Posterior vena cava (tissue), 2 donors: ENCODE measurements at places on chromosomes 1 and 21. TPM values are rescaled to one million over a fixed set of nuclear protein-coding genes. Genes with fewer than 3 reads are reported as not detected.

DNA sequence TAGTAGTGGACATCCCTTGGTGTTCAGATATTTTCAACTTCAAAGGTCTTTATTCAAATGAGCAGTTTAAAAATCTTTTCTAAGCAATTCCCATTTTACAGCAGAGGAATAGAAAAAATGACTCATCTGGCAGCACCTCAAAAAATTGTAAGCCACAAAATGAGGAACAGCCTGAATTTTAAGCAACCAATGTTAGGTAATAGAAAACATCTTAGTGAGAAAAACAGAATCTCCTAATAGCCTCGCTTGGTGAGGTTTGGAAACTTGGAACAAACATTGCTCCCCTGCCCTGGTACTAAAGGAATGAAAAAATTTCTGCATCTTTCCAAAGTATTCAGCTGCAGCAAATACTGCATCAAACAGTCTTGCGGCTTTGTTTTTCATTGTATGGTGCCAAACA is 264.4 kb downstream of the NTNG1 start:
- DNase-seq, result no peak

- peak; percentile 12 for DNase-seq
These were observed 464.2 kb downstream of the PTPRU start for GRCh38 chr1:29700491-29700890.

GRCh38 chr21:26117324-26117971 is 53.1 kb downstream of the APP start:
- no peak for DNase-seq

GRCh38 chr1:111727056-111727455 is 12.1 kb downstream of the INKA2 start:
- peak; percentile 76 for DNase-seq

GRCh38 chr1:172993640-172994039 is 57.1 kb downstream of the TNFSF18 start:
- no peak for DNase-seq

- DNase-seq, result peak; percentile 86
These were observed 407 bp downstream of the GALNT2 start for GRCh38 chr1:230067419-230067870.

DNA sequence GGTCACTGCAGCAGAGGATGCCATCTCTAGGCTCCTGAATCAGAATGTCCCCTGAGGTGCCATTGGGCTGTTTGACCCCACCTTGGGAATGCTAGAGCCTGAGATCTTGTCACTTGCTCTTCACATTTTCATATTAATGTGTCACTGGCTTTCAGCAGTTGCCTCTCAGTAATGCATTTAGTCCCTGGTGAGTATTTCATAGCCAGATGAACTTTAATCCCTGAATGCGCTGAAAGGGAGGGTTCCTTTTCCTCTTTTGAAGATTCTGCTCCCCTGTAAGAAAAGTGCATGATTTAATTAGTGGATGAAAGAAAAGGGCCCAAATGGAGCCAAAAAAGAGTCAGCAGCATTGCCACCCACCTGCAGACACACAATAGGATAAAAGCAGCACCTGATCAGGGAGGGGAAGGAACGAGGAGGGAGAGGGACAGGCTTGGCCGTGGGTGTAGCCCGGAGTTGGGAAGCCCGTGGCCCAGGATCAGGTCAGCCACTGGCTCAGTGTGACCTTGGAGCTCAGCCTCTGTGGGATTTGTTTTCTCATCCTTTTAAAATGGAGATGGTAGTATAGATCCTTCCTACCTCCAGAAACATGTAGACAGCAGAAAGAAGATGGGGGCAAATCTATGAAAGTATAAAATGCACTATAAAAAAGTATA is 31.1 kb downstream of the ROR1 start:
- no peak for DNase-seq

DNA sequence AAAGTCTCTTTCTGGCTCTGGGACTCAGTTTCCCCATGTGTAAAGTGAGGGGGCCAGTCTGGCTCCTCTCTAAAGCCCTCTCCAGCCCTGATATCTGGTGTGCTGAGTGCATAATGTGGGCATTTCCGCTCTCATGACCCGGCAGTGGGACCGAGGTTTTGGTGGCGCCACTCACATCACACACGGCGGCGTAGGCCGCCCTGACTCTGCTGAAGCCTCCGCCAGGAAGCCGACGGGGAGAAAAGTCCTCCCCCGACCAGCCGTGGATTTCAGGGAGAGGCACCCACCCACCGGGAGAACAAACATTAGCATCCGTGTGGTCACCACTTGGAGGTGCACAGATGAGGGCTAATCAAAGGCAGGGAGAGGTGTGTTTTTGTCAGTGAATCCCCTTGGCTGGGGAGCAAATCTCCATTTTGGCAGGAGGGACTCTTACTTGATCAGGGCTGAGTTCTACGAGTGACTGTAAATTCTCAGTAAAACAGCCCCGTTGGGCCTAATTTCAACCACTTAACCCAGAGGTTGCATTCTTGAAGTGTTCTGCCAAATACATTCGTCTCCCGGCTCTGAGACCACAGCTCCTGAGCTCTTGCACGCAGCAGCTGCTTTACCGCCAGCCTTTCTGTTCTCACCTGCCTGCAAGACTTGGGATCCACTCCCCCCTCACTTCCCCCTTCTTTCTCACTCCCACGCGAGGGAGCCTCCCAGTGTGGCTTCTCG is 118.2 kb downstream of the FOXD2 start:
- no peak for DNase-seq

GRCh38 chr1:231803353-231803752 is 176.8 kb downstream of the DISC1 start:
- DNase-seq, result no peak

GRCh38 chr1:206851341-206852010 is 13.9 kb upstream of the IL20 start:
- DNase-seq, result no peak

GRCh38 chr1:67651031-67651430 is 34.0 kb upstream of the GADD45A start:
- no peak for DNase-seq

GRCh38 chr21:25809013-25809412 is 74.2 kb downstream of the GABPA start:
- DNase-seq, result no peak

DNA sequence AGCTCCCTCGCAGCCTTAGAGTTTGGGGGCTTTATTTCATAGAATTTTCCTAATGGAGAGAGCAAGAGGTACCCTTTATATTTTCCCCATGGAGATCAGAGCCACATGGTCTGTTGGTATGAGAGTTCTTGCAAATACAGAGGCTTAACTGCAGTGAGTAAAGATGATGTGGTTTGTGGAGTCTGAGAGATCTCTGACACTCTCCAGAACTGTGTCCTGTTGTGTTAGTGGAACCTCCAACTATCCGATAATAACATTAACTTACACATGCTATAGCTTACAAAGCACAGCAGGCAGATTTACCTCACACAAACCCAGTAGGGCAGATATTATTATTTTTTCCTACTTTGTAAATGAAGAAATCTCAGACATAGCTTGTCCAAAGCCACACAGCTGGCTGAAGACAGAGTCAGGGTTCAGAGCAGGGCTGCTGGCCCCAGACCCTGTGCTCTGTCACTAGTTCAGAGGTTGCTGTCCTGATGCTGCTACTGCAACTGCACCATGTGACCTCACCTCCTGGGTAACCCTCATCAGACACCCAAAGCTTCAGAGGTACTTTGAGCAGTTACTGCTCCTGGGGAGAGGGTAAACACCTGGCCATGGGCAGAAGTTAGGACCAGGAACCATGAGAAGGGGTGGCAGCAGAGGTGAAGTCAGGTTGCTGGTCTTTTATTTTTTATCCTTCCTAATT is 384.8 kb upstream of the PROX1 start:
- no peak for DNase-seq

- DNase-seq, result no peak
These were observed 11.6 kb upstream of the AKR7A3 start for GRCh38 chr1:19300211-19300610.

DNA sequence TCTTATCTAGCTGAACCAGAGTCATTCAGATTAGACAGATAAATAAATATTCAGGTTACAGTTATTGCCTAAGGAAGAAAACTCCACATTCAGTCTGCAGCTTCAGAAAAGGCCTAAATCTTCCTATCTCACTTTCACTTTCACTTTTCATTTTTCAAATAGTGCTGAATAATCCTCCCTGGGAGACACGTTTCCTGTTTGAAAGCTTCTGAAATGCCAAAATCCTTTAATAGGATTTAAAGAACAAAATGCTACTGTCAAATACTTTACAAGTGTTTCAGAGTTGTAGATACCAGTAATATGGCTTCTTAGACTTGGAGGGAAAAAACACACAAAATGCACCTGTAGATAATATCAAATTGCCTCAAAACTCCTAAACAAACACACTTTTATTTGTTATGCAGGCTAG is 3.9 kb downstream of the PSMB2 start:
- no peak for DNase-seq

GRCh38 chr1:248702714-248703113 is at the start of gene OR14I1:
OR14I1 (minus strand) TSS chr1:248702766.
- no peak for DNase-seq

DNA sequence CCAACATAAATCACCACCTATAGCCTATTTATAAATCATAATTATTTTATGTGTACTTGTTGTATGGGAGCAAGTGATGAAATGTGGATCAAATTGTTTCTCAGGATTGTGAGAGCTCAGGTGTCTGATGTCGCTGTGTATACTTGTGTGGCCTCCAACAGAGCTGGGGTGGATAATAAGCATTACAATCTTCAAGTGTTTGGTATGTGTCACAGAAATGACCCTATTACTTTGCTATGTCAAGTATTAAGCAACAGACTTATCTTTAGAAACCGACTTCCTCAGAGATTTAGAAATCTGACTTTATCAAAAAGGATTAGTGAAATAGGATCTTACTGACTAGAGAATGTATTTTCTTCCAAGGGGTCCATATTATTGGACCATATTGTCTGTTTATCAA is 280.9 kb downstream of the TPR start:
- DNase-seq, result no peak

DNA sequence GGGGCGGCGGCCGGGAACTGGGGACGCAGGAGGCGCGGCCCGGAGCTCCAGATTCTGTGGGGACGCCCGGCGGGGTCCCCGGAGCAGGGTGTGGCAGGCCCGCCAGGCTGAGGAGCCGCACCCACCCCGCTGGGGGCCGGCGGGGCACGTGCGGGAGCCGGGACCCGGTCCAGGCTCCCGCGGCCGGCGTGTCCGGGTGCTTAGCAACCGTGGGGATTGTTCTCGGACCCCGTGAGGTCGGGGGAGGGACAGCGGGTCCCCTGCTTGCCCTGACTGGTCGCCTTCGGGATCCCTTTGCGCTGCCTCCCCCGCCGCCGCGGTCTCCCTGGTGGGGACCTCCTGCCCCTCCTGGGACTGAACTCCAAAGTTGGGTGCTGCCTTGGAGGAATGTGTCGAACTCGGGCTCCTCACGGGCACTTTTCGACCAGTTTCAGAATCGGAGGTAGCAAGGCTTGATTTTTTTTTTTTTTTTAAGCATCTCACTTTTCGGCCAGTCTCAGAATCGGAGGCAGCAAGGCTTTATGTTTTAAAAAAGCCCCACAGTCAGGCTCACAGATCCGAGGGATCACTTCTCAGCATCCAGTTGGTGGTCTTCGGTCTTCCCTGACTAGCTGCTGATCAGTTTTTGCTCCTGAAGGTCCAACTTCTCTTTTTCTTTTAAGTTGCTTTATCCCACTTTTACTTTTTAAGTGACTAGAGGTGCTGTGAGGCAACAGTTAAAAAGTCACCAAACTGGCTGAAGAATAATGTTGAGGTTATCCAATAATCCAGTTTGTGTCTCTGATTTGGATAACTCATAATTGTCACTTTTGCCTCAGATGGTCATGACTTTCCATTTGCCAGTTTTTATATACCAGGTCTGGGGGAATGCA is 648 bp downstream of the FAM76A start:
- DNase-seq, result peak; percentile 86

DNA sequence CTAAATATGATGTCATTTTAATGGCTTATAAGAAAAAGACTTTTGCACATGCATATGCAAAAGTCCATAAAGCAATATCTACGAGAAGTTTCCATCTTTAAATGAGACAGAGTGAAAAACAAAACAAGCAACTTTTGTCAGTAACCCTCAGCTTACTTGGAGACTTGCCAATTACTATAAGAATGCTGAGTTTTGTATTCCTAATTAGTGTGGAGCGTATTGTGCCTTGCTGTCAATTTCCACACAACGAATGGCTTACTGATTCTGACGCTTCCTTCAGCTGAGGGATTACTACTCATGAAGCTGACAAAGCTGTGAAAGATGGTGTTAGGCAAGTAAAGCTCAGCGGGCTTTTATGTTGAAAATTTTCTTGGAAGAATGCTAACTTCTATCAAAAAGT is 440.4 kb upstream of the ADAMTS5 start:
- no peak for DNase-seq

DNA sequence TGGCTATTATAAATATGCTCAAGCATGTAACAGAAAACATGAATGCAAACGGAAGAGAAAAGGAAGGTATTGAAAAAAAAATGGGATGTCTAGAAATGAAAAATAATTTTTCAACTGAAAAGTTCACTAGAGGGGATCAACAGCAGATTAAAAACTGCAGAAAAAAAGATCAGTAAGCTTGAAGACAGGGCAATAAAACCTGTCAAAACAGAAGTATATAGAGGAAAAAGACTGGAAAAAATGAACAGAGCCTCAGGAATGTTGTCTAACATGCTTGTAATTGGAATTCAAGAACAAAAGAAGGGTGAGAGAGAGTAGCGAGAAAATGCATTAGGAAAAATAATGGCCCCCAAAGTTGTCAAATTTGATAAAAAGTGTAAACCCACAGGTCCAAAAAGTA is 29.6 kb downstream of the CRYAA start:
- DNase-seq, result no peak

DNA sequence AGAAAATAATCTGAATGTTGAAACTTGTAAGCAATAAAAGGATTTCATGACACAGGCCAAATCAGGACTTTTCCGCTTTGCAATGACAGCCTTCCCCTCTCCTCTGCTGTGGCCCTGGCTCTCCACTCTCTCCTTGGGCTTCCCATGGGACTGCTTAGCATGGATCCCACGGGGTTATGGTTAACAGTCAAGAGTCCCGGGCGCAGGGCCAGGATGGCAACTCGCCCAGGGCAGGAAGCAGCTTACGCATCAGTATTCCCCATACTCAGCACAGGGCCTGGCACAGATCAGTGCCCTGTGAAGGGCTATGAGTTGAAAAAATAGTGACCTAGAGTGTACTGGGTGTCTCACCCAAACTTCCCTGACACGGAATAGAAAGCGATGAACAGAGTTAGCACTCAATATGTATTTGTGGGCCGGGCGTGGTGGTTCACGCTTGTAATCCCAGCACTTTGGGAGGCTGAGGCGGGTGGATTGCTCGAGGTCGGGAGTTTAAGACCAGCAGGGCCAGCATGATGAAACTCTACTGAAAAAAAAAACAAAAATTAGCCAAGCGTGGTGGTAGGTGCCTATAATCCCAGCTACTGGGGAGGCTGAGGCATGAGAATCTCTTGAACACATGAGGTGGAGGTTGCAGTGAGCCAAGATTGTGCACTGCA is 29.1 kb upstream of the GRHL3 start:
- peak; percentile 93 for DNase-seq

- DNase-seq, result peak; percentile 58
These were observed 34.6 kb upstream of the COX20 start for GRCh38 chr1:244800821-244801220.

GRCh38 chr21:43921979-43922945 is 57.2 kb downstream of the AGPAT3 start:
- DNase-seq, result no peak

- no peak for DNase-seq
These were observed 55.6 kb downstream of the LRRC8D start for GRCh38 chr1:89876463-89876862.

Gene SMPDL3B
- total RNA-seq, result 0.33 TPM

Gene MRAP
- 0.33 TPM for total RNA-seq

Gene IL19
- total RNA-seq, result not detected

Gene DEPDC1
- total RNA-seq, result 0.10 TPM

Gene HSD3B2
- 0.52 TPM for total RNA-seq

Gene IL10RB
- 22.4 TPM for total RNA-seq

Gene CCSAP
- 5.0 TPM for total RNA-seq

Gene NGF
- total RNA-seq, result 5.1 TPM

Gene PADI3
- not detected for total RNA-seq

Gene MTARC1
- 6.7 TPM for total RNA-seq

Gene ASCL5
- total RNA-seq, result not detected
